Stimulated activated CD4-positive, alpha-beta T cell treated with anti-CD3 and anti-CD28 coated beads, Interleukin-2, amount 100 ng/mL, for 4 hours (primary cell): ENCODE measurements at places on chromosomes 5 and 9.

DNA sequence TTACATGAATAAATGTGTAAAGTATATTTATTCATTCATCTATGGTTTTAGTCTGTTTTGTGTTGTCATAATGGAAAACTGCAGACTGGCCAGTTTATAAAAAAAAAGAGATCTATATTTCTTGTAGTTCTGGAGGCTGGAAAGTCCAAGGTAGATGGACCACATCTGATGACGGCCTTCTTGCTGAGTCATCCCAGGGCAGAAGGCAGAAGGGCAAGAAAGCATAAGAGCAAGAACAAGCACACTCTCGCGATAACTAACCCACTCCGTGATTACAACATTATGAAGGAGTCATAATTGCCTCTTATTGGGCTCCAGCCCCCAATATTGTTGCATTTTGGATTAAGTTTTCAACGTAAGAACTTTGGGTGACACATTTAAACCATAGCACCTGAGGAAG, 180.4 kb upstream of the DAB2 start:
- DNase-seq, result no peak

GRCh38 chr5:170266570-170267381, 30.8 kb downstream of the LCP2 start:
- DNase-seq, result no peak

DNA sequence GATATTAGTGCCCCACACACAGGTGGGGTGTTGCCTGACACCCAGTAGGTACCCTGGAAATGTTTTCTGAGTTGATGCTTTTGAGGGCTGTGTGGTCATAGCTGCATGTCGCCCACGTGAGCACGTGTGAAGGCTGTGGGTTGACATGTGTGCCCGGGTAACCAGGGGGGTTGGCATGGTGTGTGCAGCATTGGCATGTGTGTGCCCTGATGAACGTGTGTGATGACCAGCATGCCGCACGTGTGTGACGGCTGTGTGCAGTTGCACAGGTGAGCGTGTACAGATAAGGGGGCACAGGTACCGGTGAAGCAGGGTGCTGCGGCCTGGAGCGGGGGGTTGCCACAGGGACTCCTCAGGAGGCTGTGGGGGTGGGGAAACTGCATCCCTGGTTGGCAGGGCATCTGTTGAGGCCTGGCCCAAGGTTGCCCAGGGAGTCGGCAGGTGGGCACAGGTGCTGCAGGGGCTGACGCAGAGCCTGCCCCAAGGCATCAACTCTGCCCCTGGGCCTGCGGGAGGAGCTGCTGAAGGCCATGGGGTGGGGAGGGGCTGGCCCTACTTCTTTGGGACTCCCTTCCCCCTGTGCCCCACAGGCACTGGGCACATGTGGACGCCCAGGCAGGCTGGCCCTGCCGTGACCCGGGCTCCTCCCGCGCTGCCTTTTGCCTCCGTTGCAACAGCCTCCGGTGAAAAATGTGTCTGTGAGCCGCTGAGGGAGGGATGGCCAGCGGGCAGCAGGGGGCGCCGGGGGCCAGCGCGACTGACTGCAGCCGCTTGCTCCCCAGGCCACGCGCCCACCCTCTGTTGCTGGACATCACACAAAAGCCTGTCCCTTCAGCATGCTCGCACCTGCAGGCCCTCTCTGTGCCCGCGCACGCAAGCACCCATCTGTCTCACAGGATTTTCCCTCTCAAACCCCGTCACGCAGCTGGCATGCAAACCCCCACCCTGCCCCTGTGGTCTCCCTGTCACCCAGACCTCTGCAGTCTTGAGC, 2.2 kb downstream of the UNC5A start:
- no peak for DNase-seq

DNA sequence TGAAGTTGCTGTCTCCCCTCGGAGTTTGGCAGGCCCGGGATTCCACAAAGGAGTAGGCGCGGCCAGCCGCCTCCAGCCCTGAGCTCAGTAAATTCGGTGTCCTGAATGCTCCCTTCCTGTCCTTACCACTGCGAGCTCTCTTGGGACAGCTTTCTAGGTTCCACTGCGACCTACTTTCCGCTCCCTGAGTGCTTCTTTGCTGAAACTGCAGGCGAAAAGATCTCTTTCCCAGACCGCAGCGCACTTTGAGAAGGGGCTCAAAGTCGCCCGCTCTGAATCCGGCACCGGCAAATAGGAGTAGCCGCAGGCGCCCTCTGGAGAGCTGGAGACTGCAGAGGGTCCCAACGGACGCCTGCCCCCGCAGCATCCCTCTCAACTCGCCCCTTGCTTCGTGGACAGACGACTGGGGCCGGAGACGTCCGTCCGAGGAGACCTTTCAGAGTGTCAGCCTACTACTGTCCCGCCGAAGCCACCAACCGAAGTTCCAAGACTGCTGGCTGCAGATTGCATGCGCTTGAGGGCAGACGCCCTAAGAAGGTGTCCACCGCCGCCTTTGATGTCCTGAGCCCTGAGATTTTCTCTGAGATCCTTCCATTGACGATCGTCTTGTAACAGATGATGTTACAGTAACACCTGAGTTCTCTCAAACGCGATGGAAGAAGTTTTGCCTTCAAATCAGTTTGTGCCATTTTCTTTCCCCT, 96.0 kb downstream of the ANXA2R start:
- DNase-seq, result no peak
